ENCODE measurements at places on chromosomes 5 and 9. TPM values are rescaled to one million over a fixed set of nuclear protein-coding genes. Genes with fewer than 3 reads are reported as not detected.

DNA sequence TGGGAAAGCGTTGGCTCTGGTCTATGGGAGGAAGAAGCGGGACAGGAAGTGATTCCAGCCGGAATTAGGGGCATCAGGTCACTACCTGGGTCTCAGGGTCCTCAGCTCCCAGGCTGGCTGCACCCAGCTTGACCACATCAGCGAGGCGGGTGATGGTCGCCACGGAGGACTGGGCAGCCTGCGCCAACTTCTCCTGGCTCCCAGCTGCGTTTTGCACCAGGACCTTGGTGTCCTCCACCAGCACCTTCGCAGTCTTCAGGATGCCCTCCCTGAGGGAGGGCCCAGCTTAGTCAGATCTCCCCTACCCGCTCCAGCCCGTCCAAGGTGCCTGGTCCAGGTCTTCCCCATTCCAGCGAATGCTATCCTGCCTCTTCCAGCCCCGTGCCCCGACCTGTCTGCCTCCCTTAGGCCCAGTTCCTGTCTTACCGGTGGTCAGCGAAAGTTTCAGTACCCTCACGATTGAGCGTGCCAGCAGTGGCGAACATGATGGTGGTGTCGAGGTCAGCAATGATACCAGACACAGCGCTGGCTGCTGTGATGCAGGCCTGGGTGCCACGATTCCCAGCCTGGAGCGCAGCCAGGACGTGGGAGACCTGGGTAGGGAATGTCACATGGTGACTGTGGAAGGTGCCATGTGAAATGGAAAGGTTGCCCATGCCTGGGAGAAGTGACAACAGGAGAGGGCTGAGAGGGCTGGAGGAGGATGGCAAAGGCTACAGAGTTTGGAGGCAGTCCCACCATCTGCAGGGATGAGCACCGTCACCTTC, 14.4 kb upstream of the TPM2 start:
- no peaks in the 10 kb centered on the region for H3K4me1 ChIP-seq
- H3K4me3 ChIP-seq: no peak overlapping the region
- H3K27ac ChIP-seq: no peak overlapping the region
- H3K36me3 ChIP-seq: peaks cover 97% of the 10 kb centered on the region

DNA sequence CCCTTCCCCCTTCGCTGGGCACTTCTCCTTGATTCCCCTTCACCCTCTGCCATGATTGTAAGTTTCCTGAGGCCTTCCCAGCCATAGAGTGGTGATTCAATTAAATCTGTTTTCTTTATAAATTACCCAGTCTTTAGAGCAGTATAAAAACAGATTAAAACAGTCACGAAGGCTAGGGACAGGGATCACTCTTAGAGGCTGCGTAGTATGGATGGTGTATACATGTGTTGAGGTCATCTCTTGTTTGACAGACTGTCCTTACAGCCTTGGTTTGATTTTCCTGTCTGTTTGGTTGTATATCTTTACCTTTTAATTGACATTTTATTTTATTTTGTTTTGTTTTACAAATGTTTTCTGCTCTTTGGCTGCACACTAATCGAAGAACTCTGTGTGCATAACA, 1155.7 kb upstream of the CDH18 start:
- H3K4me3 ChIP-seq: no peak overlapping the region
- H3K36me3 ChIP-seq: no peaks in the 10 kb centered on the region
- H3K27me3 ChIP-seq: no peaks in the 10 kb centered on the region
- H3K4me1 ChIP-seq: no peaks in the 10 kb centered on the region
- no peak overlapping the region for H3K27ac ChIP-seq

DNA sequence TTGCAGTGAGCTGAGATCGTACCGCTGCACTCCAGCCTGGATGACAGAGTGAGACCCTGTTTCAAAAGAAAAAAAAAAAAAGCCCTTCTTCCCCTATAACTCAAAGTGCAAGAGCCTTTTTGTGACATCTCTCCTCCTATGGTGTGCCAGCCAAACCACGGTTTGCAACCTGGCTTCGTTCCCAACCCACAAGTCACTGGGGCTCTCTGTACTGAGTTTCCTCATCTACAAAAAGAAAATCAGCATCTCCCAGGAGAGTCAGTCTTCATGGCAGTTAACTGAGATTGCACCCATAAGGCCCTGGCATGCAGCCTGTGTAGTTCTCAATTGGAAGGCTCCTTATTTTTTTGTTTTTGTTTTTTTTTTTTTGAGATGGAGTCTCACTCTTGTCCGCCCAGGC, 14.8 kb downstream of the ODF2 start:
- H3K4me3 ChIP-seq: no peak overlapping the region
- no peaks in the 10 kb centered on the region for H3K4me1 ChIP-seq
- DNase-seq: no peak
- H3K27ac ChIP-seq: no peak overlapping the region

GRCh38 chr5:76701298-76701697, 14.6 kb upstream of the F2R start:
- no peak for DNase-seq
- H3K36me3 ChIP-seq: peaks cover 76% of the 10 kb centered on the region
- no peaks in the 10 kb centered on the region for H3K27me3 ChIP-seq
- H3K4me1 ChIP-seq: no peaks in the 10 kb centered on the region

DNA sequence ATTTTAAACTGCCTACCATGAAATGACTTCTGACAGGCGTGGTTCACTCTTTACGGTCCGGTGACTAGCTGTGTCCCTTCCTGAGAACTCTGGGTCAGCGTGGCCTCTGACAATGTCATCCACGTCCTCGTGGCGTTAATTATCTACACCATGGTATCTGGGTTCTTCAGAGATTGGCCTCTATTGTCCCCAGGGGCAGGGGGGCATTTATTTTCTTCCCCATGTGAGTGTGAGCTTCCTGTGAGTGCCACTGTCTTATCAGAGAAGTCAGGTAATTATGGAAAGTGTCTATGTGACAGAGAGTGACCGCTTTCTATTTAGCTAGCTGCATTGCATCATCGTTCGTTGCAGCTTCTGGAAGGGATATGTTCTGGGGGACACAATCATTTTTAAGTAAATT, 77.2 kb downstream of the FBXL7 start:
- H3K4me3 ChIP-seq: no peak overlapping the region
- no peaks in the 10 kb centered on the region for H3K36me3 ChIP-seq
- H3K4me1 ChIP-seq: no peaks in the 10 kb centered on the region

DNA sequence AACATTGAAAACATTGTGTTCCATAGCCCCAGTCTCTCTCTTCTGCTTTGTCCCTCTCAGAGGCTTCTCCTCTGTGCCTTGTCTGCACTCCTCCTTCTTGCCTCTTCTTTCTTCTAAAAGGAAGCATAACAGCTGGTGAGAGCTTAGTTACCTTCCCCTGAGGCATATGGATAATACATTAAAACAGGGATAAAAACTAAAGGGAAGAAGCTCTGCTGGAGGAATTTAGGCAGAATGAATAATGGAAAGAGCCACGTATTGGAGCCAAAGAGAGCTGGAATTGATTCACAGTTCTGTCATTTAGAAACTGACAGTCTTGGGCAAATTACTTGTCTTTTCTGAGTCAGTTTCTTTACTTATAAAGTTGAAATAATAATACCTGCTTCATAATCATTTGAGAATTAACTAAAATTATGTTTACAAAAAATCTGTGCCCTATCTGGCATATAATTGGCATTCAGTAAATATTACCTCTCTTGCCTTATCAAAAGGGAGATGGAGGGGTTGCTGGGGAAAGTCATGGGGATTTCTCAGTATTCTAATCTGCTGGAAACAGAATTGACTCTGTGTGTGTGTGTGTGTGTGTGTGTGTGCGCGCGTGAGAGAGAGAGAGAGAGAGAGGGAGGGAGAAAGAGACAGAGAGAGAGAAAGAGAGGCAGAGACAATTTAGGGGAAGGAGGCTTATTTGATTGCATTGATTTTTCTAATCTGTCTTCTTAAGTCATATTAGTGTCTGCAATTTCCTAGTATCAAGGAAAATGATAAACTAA, 20.2 kb downstream of the ZNF474 start:
- H3K27ac ChIP-seq: no peak overlapping the region
- H3K27me3 ChIP-seq: no peaks in the 10 kb centered on the region
- no peak overlapping the region for H3K4me3 ChIP-seq

DNA sequence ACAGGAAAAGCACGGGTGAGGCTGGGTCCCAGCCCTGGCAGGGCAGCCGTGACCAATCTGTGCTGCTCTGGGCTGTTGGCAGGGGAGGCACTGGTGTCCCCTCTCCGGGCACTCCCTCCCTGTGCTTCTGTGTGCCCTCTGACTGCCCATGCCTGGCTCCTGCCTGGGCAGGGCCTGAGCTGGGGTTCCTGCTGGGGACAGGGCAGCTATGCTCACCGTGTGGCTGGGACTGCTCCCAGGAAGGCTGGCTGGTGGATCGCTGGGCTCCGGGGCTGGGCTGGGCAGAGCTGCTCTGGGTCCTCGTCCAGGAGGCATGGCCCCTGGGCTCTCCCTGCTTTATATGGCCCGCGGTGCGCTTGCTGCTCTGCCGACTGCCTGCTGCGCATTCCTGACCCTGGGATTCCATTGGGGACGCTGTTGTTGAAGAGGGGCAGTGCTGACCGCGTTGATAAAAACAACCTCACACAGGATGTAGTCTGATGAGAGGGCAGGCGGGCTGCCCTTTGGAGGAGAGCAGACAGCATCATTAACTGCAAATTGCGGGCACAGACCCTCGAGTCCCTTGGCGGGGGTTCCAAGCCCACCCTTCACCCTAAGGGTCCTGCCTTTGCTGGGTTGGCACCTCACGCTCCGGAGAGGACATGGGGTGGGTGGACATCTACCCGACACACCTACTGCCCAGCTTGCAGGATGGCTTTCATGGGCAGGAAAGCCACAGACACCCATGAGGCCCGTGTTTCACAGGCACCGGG, 955 bp downstream of the QRFP start:
- H3K4me1 ChIP-seq: no peaks in the 10 kb centered on the region
- no peak overlapping the region for H3K27ac ChIP-seq
- no peak for DNase-seq
- H3K36me3 ChIP-seq: peaks cover 2% of the 10 kb centered on the region
- no peaks in the 10 kb centered on the region for H3K27me3 ChIP-seq
- no peak overlapping the region for H3K4me3 ChIP-seq

DNA sequence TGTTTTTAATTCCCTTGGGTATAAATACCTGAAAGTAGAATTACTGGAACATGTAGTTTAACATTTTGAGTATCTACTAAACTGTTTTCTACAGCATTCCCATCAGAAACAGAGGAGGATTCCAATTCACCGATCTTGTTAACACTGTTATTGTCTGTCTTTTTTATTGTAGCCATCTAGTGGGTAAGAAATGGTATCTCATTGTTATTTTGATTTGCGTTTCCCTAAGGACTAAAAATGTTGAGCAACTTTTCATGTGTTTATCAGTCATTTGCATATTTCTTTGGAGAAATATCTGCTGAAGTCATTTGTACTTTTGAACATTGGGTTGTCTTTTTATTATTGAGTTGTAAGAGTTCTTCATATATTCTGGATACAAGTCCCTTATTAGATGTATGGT, 135.2 kb upstream of the NFIL3 start:
- H3K27ac ChIP-seq: no peak overlapping the region
- H3K4me1 ChIP-seq: no peaks in the 10 kb centered on the region
- no peaks in the 10 kb centered on the region for H3K36me3 ChIP-seq
- H3K4me3 ChIP-seq: no peak overlapping the region
- no peak for DNase-seq

DNA sequence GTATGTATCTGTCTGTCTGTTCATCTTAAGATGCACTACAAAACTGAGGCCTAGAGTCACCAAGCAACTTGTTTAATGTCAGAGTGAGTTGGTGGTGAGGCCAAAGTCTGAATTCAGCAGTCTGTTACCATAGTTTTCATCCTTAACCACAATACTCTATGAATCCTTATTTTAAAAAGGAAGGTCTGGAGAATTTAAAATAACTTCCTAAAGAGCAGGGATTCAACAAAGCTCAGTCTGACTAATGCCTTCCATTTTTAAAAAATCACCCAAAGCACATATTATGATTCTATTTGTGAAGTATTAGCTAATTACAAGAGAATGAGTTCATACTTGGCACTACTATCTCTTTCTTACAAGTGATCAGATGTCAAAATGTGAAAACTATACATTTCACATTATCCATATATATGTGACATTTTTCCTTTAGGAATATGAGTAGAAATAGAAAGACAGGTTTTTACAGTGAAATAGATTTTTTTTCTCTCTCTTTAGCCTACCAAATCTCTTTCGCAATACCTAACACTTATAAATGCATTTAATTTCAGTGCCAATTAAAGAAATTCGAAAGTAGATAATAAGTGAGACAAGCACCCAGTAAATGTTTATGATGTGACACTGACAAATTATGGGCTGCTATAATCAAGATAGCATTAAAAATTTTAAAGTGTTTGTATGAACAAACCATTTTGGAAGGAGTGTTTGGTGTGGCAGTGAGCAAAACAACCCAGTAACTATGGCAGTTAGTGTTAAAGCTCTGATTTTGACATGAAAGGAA, 102.3 kb upstream of the CDKN2B start:
- no peaks in the 10 kb centered on the region for H3K36me3 ChIP-seq
- DNase-seq: no peak
- H3K4me3 ChIP-seq: no peak overlapping the region
- no peak overlapping the region for H3K27ac ChIP-seq

GRCh38 chr5:138676556-138677193, 76.5 kb upstream of the CTNNA1 start:
- no peak overlapping the region for H3K4me3 ChIP-seq
- DNase-seq: no peak
- H3K4me1 ChIP-seq: no peaks in the 10 kb centered on the region
- H3K27ac ChIP-seq: no peak overlapping the region

GRCh38 chr9:86577420-86578333, 223.5 kb upstream of the TUT7 start:
- no peak overlapping the region for H3K4me3 ChIP-seq
- H3K27ac ChIP-seq: no peak overlapping the region
- no peaks in the 10 kb centered on the region for H3K27me3 ChIP-seq
- DNase-seq: no peak
- H3K36me3 ChIP-seq: no peaks in the 10 kb centered on the region

- H3K4me1 ChIP-seq: no peaks in the 10 kb centered on the region
- no peak for DNase-seq
- H3K27me3 ChIP-seq: no peaks in the 10 kb centered on the region
Measured at GRCh38 chr5:103461243-103461642, 101.3 kb downstream of the NUDT12 start.

GRCh38 chr9:16125629-16126028, 572.8 kb downstream of the CCDC171 start:
- no peaks in the 10 kb centered on the region for H3K36me3 ChIP-seq
- no peak overlapping the region for H3K27ac ChIP-seq

DNA sequence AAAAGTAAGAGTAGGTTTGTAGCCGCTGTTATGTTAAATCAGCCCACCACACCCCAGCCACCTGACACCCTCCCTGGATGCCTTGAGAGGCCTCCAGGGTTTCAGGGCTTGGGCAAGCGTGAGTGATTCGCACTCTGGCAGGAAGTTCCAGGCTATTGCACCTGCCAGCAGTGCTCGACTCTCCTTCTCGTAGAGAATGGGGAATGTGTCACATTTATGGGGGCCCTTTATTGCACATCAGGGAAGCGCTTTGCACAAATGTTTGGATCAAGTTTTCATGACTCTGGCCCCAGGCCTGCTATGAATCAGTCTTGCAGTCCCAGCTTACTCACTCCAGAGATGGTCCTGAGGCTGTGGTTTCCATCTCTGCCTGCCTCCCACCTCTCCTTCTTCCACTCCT, 66.1 kb upstream of the ADRA1B start:
- no peaks in the 10 kb centered on the region for H3K36me3 ChIP-seq
- H3K27ac ChIP-seq: no peak overlapping the region
- no peak overlapping the region for H3K4me3 ChIP-seq
- no peak for DNase-seq

GRCh38 chr9:72579880-72580550, 58.6 kb downstream of the TMC1 start:
- DNase-seq: no peak
- no peak overlapping the region for H3K4me3 ChIP-seq
- H3K27me3 ChIP-seq: no peaks in the 10 kb centered on the region
- H3K27ac ChIP-seq: no peak overlapping the region

Gene PCA3
- total RNA-seq: not detected

Gene ZDHHC21
- 4.1 TPM for total RNA-seq

Gene ADGRV1
- 1.2 TPM for total RNA-seq

Gene TTC1
- total RNA-seq: 16.3 TPM

Gene GPX8
- total RNA-seq: not detected

Gene BARHL1
- not detected for total RNA-seq

Measured in CD4-positive, alpha-beta T cell (primary cell).